ENCODE measurements at places on chromosomes 12 and 14.

DNA sequence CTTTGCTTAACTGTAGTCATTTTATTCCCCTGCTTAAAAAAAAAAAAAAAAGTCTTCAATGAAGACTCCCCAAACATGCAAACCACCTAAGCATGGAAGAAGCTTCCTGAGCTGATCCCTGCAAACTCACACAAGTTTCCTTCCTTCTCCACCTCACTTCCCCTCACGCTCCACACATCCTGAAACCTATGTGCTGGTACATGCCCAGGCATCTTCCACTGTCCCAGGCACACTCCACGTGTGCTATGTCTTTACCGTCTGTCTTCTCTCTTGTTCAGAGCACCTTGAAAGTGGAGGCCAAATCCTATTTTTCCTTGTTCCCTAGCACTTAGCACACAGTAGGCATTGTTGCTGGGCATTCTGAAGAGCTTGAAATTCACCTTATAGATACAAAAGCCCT is 13.4 kb downstream of the LRIG3 start:
- no peaks in the 10 kb centered on the region for H3K4me1 ChIP-seq
- H3K4me3 ChIP-seq = no peak overlapping the region
- no peaks in the 10 kb centered on the region for H3K27me3 ChIP-seq
- DNase-seq = no peak
- no peaks in the 10 kb centered on the region for H3K36me3 ChIP-seq

DNA sequence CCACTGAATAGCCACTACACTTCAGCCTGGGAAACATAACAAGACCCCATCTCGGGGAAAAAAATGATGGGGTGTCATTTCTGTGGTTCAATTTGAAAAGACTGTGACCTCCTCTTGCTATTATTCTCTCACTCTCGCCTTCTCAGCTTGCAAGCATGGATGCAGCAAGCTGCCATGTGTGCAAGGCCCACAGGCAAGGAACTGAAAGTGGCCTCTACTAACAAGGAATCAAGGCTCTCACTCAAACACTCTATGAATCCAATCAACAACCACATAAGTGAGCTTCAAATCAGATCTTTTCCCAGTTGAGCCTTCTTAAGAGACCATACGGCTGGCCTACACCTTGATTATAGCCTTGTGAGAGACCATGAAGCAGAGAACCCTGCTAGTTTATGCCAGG is 17.9 kb upstream of the DHRS7 start:
- H3K27ac ChIP-seq = no peak overlapping the region
- no peaks in the 10 kb centered on the region for H3K27me3 ChIP-seq
- no peaks in the 10 kb centered on the region for H3K4me1 ChIP-seq
- no peak overlapping the region for H3K4me3 ChIP-seq

DNA sequence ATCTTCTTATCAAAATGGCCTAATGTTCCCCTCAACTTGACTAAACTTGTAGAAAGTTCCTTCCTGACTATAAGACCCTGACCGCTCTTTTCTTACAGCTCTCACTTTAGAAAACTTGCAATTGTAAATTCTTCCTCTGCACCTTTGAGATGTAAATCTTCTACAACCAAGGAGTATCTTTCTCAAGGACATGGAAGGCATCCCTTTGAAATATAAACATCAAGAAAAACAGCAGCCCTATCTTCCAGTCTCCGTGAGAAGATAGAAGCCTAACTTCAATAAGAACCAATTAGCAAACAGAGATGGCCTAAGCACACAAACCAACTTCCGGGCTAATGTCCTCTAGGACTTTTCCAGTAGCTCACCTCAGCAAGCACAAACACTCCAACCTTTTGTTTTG is 210.3 kb downstream of the CPNE8 start:
- no peak overlapping the region for H3K27ac ChIP-seq
- no peaks in the 10 kb centered on the region for H3K27me3 ChIP-seq
- H3K36me3 ChIP-seq = no peaks in the 10 kb centered on the region
- no peak overlapping the region for H3K4me3 ChIP-seq
- H3K4me1 ChIP-seq = no peaks in the 10 kb centered on the region

DNA sequence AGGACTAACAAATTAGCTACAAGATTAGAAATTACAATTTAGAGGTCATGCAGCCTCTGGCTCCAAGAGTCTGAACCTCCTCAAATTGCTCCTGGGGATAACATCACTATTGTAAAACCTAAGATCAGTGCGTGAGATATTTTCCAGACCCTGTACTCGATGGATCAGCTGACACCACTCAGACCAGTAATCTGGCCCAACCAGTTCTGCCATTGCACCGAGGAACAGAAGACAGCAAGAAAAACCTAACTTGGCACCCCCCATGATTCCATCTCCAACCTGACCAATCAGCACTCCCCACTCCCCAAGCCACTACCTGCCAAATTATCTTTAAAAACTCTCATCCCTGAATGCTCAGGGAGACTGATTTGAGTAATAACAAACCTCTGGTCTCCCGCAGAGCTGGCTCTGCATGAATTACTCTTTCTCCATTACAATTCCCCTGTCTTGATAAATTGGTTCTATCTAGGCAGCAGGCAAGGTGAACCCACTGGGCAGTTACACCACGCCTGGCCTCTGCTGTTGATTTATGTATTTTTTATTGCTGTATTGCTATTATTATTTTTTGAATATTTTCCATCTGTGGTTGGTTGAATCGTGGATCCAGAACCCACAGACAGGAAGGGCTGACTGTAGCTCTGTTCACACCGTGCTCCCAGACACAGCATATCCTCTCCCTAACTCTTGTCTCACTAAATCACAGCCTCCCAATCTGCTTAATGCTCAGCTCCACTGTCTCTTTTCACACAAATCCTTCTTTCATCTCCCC is 9.2 kb downstream of the HEBP1 start:
- no peak for DNase-seq
- H3K27ac ChIP-seq = no peak overlapping the region
- no peak overlapping the region for H3K4me3 ChIP-seq
- no peaks in the 10 kb centered on the region for H3K36me3 ChIP-seq
- no peaks in the 10 kb centered on the region for H3K27me3 ChIP-seq
- H3K4me1 ChIP-seq = peaks cover 3% of the 10 kb centered on the region

DNA sequence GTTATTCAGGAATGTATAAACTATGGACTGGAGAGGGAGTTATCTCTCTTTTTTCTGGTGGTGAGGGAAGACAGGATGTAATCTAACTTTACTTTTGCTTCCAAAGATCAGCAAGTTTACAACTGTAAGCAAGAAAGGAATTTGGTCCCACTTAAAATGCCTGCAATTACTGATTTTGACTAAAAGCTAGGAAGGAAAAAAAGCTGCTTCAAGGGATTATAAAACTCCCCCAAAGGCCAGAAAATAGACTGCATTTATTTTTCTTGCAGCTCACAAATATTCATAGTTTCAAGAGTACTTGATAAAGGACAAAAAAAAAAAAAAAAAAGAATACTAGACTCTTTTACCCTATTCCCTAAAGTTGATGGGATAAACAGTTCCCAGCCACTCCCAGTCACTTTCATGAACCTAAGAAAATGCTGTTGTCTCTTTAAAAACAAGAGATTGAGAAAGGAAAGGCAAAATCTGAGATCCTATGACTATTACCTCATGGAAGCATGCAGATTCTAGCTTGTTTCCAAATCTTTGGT is 128.7 kb upstream of the BMP4 start:
- no peak overlapping the region for H3K27ac ChIP-seq
- H3K36me3 ChIP-seq = no peaks in the 10 kb centered on the region
- no peak overlapping the region for H3K4me3 ChIP-seq
- no peaks in the 10 kb centered on the region for H3K4me1 ChIP-seq
- DNase-seq = no peak

GRCh38 chr12:46785382-46785781 is 40.4 kb downstream of the SLC38A4 start:
- no peak for DNase-seq
- H3K4me3 ChIP-seq = no peak overlapping the region
- H3K36me3 ChIP-seq = no peaks in the 10 kb centered on the region
- no peaks in the 10 kb centered on the region for H3K4me1 ChIP-seq
- no peak overlapping the region for H3K27ac ChIP-seq

GRCh38 chr14:77306416-77306815 is 14.3 kb downstream of the POMT2 start:
- H3K36me3 ChIP-seq = no peaks in the 10 kb centered on the region
- H3K27ac ChIP-seq = no peak overlapping the region
- H3K4me1 ChIP-seq = no peaks in the 10 kb centered on the region
- H3K27me3 ChIP-seq = no peaks in the 10 kb centered on the region
- DNase-seq = no peak

DNA sequence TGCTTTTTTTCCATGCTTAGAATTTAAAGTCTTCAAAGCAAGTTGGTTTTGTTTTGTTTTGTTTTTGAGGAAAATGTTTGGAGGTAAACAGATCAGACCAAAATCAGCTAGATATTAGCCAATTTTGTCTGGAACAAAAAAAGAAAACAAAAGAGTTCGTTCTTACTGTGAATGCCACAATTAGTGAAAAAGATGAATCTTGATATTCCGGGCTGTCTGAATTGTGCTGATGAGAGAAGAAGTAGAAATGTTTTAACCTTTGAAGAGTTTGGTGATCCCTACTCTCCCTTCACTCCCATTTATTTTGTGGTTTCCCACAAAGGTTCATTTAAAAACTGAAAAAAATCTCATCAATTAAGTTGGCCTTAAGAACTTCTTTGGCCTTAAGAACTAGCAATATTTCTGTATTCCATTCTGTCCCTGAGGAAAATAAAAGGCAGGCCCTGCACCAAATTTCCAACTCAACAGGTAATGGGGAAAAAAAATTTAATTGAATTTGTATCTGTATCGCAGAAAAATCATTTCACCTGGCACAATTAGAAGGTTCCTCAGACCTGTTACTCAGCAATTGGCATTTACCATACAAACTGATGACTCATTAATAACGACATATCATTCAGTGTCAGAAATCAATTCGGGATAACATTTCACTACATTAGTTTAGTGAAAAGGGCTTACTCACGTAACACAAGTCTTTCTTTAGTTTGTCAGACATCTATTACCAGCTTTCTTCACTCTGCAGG is 562 bp upstream of the GLIPR1L2 start:
- no peaks in the 10 kb centered on the region for H3K36me3 ChIP-seq
- H3K27ac ChIP-seq = peak overlapping the region; percentile 80
- no peaks in the 10 kb centered on the region for H3K27me3 ChIP-seq
- no peak for DNase-seq

- H3K4me1 ChIP-seq = no peaks in the 10 kb centered on the region
- no peak for DNase-seq
- no peaks in the 10 kb centered on the region for H3K27me3 ChIP-seq
- no peaks in the 10 kb centered on the region for H3K36me3 ChIP-seq
- no peak overlapping the region for H3K4me3 ChIP-seq
Measured at GRCh38 chr12:1814266-1814665, 6.1 kb upstream of the LRTM2 start.
